ENCODE measurements at places on chromosomes 4 and X.

- peak; percentile 72 for DNase-seq
Observed at GRCh38 chr4:130563185-130563888, 1467.4 kb downstream of the C4orf33 start.

DNA sequence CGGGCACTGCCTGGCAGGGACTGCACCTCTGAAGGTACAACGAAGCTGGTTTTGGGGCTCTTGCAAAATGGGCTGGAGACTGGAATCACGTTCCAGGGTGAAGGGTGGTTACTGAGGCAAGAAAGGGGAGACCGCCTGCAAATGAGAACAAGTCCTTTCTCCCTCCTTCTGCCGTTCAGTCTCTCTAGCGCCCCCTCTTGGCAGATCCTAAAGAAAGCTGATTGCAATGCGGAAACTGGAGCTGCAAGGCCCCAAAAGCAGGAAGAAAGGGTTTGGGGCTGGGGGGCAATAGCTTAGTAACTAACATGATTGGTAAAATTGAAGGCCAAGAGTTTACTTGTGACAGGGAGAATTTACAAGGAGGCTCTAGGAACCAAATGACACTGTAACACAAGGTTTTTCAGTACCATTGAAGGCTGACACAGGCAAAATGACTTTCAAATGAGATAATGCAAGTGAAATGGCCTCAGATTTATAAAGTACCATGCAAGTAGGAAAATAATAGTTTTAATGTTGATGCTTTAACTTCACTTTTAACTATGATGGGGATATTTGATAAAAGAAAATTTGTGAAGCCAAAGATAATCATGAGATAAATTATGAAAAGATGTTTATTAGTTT is 222.7 kb upstream of the HAND2 start:
- DNase-seq = no peak

- peak; percentile 19 for DNase-seq
Observed at GRCh38 chrX:111519215-111519614, 7.8 kb downstream of the SERTM2 start.

DNA sequence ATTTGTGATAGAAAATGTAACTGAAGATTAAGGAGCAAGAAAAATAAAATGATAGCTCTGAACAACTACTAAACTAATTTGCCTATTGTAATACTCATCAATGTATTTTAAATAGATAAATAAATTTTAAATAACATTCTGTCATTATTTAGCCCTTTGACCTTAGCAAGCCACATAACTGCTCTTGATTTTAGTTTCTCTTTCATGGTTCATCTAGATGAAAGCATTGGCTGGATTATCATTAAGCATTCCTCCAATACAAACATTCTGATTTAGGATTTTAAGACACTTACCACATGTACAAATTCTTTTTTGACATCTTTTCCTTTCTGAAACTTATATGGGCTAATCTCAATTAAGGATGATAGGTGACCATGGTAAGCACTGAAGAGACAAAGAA is 8.5 kb downstream of the ETNPPL start:
- no peak for DNase-seq

GRCh38 chr4:133802359-133803140 is 399.0 kb downstream of the PABPC4L start:
- DNase-seq = no peak

GRCh38 chrX:14873676-14874049 is 442 bp downstream of the MOSPD2 start:
- no peak for DNase-seq

DNA sequence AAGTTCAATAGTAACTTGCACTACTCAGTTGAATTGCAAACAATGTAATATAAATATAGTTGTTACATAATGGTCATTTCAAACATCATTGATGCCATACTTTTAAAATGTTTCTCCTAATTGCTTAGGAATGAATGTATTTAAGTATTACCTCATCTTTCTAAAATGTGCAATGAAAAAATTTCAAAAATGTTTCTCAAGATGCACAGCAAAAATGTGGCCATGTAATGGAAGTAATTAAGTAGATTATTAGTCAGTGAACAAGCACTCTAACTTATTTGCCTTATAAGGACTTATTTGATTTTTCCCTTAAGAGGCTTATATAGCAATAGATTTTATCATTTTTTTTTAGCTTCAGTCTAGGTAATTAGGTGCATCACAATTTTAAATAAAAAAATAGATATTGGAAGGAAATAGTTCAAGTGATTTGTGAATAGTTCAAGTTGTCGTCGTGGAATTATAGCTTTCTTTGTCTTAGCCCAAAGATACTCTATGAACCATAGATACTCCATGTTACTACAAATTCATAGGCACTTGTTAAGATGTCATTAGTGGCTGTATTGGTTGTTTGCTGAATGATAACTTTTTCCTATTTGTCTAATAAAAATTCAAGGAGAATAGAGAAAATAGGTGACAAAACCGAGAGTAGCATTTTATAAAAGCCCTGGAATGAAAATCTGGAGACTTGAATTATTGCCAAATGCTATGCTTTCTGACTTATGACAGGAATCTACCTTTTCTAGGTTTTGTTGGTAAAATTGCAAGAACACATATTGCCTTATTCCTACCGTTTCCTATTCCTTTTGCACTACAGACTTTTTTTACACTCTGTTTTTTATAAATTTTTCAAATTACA is 118.5 kb downstream of the TLL1 start:
- DNase-seq = no peak

DNA sequence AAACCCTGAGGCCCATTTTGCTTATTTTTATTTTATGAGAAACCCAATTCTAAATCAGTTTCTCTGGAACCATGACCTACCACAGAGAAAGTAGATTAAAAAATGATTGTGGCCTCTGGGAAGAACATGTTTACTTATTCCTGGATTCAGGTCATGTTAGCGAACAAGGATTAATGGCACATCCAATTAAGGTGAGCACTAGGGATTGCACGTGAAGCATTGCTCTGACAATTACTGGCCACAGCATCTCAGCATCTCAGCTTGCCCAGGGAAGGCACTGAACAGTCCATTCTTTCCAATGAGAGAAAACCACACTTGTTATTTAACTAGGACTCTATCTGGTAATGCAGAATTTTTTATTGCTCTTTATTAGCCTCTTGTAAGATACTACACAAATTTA is 119.8 kb downstream of the ZNF330 start:
- no peak for DNase-seq

- DNase-seq = no peak
Observed at GRCh38 chr4:24937917-24938281, 25.1 kb upstream of the CCDC149 start.

- DNase-seq = peak; percentile 50
Observed at GRCh38 chr4:1249731-1250526, 999 bp upstream of the CTBP1 start.

- peak; percentile 63 for DNase-seq
Observed at GRCh38 chrX:111410590-111411078, 1.4 kb downstream of the DCX start.

DNA sequence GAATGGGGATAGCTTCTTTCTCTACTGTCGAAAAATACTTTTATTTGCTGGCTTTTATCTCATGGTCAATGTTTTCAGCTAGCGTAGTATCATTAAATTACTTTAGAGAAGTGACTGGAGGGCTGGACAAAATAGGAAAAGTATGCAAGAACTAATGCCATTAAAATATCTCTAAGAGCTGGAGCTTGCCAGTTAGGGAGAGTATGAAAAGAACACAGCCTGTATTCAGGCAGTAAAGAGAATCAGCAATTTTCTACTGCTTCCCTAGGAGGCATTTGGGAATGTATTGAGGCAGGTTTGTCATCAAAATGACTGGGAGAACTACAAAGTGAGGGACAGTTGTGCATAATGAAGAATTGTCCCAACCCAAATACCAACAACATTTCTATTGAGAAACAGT is 43.0 kb upstream of the FTHL17 start:
- no peak for DNase-seq

- DNase-seq = no peak
Observed at GRCh38 chrX:31297881-31298280, 226.0 kb upstream of the FTHL17 start.

- no peak for DNase-seq
Observed at GRCh38 chr4:39700554-39700953, 2.6 kb downstream of the UBE2K start.

DNA sequence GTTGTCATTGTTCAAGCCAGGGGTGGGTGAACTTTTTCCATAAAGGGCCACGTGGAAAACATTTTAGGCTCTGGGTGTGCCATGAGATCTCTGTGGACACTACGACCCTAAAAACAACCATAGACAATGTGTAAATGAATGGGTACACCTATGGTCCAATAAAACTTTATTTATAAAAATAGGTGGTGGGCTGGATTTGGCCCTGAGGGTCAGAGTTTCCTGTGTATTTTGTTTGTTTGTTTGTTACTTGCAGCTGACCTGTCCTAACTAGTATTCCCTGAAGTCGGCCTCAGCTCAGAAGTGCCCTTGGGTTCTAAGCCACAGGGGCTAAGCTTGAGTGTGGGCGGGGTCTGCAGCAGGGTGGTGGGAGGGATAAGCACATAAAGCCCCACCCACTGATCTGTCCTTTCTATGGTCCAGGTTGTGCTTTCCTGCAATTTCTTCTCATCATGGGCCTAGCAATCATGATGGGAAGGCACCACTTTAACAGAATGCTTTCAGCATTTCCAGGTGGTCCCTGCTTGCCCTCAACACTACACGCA is 17.2 kb upstream of the DRD5 start:
- no peak for DNase-seq

DNA sequence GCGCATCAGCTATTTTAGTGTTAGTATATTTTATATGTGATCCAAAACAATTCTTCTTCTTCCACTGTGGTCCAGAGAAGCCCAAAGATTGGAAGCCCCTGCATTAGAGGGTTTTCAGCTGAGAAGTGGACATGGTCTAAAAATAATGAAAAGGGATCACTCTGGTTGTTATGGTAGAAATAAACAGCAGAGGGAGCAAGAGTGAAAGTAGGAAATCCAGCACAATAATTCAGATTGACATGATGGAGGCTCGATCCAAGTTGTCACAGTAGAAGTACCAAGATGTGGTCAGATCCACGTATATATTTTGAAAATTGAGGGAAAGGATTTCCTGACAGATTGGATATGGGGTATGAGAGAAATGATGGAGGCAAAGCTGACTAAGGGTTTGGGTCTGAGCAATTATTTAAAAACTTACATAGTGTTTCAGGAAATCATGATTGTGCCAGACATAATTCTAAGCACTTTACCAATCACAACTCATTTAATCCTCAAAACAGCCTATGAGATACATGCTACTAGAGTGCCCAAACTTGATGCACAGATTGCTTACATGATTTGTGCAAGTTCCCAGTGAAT is 17.0 kb upstream of the TMEM144 start:
- DNase-seq = peak; percentile 27

- DNase-seq = no peak
Observed at GRCh38 chrX:118143578-118143977, 27.0 kb upstream of the KLHL13 start.

DNA sequence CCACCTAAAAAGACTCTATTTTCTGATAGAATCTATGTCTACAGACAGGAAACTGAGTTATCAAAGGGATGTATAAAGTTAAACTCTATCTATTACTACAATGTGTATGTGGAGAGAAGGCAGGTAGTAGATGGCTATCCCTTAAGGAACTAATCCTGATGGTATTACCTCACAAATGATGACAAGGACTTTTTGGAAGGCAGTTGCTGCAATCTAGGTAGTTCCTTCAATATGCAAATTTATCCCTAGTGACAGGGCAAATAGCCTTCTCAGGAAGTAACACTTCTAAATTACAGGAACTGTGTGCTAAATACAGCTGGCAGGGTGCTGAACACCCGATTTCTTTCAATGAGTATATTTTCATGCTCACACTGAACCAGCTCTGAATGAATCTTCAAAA is 177.4 kb downstream of the COL25A1 start:
- no peak for DNase-seq

GRCh38 chr4:20612313-20612712 is 87.9 kb upstream of the PACRGL start:
- DNase-seq = no peak

GRCh38 chr4:54217642-54218495 is 11.2 kb upstream of the PDGFRA start:
- DNase-seq = peak; percentile 92

- DNase-seq = no peak
Observed at GRCh38 chr4:77567549-77567948, 38.1 kb upstream of the CXCL13 start.

- DNase-seq = no peak
Observed at GRCh38 chr4:112270640-112271421, 14.9 kb downstream of the TIFA start.

- DNase-seq = no peak
Observed at GRCh38 chr4:1975391-1975801, 33.4 kb downstream of the NELFA start.

DNA sequence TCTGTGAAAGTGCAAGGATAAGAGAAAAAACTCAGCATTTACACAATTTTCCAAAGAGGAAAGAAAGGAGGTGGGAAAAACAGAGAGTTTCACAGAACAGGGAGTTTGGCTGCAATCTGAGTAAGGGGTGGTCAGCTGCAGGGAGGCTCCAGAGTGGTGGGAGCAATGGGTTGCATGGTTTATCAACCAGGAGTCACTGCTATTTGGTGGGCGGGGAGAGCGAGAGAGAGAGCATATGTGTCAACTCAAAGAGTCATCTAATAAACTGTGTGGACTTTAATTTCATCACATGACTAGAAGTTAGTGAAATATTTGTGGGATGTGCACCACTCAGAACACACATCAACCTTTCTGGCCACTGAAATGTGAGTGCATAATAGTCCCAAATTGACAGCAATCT is 94.6 kb downstream of the FAM13A start:
- no peak for DNase-seq

GRCh38 chr4:10577508-10578426 is 106.8 kb downstream of the CLNK start:
- no peak for DNase-seq

- no peak for DNase-seq
Observed at GRCh38 chr4:163865010-163865409, 370.5 kb downstream of the TMA16 start.

DNA sequence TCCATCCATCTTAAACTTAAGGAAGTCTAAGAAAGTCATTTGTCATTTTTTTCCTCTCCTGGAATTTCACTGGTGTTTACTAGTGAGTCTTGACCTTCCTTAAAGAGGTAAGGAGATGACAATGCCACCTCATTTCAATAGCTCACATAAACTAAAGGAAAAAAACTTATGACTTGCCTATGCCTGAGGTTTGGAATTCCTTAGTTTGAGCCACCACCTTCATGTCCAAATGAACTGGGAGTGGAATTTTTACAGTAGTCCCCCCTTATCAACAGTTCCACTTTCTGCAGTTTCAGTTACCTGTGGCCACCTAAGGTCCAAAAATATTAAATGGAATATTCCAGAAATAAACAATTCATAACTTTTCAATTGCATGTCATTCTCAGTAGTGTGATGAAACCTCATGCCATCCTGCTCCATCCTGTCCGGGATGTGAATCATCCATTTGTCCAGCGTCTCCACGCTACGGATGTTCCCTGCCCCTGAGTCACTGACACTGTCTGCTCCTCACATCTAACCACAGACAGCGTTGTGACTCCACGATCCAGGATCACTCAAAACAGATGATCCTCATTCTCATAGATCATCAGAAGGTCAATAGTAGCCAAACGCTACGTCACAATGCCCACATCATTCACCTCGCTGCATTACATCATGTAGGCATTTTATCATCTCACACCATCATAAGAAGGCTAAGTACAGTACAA is 177.4 kb downstream of the SH3KBP1 start:
- DNase-seq = no peak

All from NCI-H146 (cell line).